IgD-negative memory B cell (primary cell): ENCODE measurements at places on chromosomes 7 and 10. TPM values are rescaled to one million over a fixed set of nuclear protein-coding genes. Genes with fewer than 3 reads are reported as not detected.

The EPHA1 gene
- polyA plus RNA-seq, result 0.80 TPM

The PILRA gene
- polyA plus RNA-seq, result 2.3 TPM

The ZSWIM8 gene
- 15.2 TPM for polyA plus RNA-seq

The GPR22 gene
- not detected for polyA plus RNA-seq

The PRKAR1B gene
- polyA plus RNA-seq, result 4.6 TPM

The CAMK2B gene
- polyA plus RNA-seq, result not detected

The SEMA3A gene
- polyA plus RNA-seq, result 0.08 TPM

The ADCYAP1R1 gene
- not detected for polyA plus RNA-seq

The MUC12 gene
- not detected for polyA plus RNA-seq

The CALCR gene
- not detected for polyA plus RNA-seq

The GPR15LG gene
- polyA plus RNA-seq, result not detected

The NOC3L gene
- polyA plus RNA-seq, result 27.3 TPM

The OLAH gene
- not detected for polyA plus RNA-seq

The ARHGEF35 gene
- polyA plus RNA-seq, result 0.86 TPM

The PAPOLB gene
- not detected for polyA plus RNA-seq

The ADAM22 gene
- polyA plus RNA-seq, result 0.23 TPM

The COX15 gene
- 41.7 TPM for polyA plus RNA-seq

The SUGCT gene
- 1.3 TPM for polyA plus RNA-seq

The CLRN3 gene
- polyA plus RNA-seq, result not detected

The TEX36 gene
- polyA plus RNA-seq, result not detected

The TMUB1 gene
- polyA plus RNA-seq, result 72.6 TPM

The CCDC7 gene
- 3.9 TPM for polyA plus RNA-seq

The RET gene
- 0.05 TPM for polyA plus RNA-seq

The GNGT1 gene
- polyA plus RNA-seq, result not detected

The TMEM270 gene
- polyA plus RNA-seq, result not detected

The GPR85 gene
- polyA plus RNA-seq, result not detected

The ZNF485 gene
- 4.2 TPM for polyA plus RNA-seq

The HOXA10 gene
- 0.70 TPM for polyA plus RNA-seq

The ANKRD2 gene
- polyA plus RNA-seq, result not detected

The CYP2C9 gene
- polyA plus RNA-seq, result not detected

The CNTNAP2 gene
- 47.3 TPM for polyA plus RNA-seq

The ZCWPW1 gene
- 12.1 TPM for polyA plus RNA-seq

The NEUROG3 gene
- not detected for polyA plus RNA-seq

The SFXN3 gene
- 7.4 TPM for polyA plus RNA-seq

The SLC29A4 gene
- polyA plus RNA-seq, result not detected

The GNA12 gene
- polyA plus RNA-seq, result 16.4 TPM

The ZNF736 gene
- 4.6 TPM for polyA plus RNA-seq

The MRLN gene
- polyA plus RNA-seq, result not detected

The FFAR4 gene
- not detected for polyA plus RNA-seq

The VWA2 gene
- polyA plus RNA-seq, result not detected

The SOSTDC1 gene
- polyA plus RNA-seq, result not detected

The OR2A12 gene
- not detected for polyA plus RNA-seq

The TRIM50 gene
- polyA plus RNA-seq, result not detected

The NANOS1 gene
- not detected for polyA plus RNA-seq

The CXCL12 gene
- polyA plus RNA-seq, result not detected

The CYP2W1 gene
- polyA plus RNA-seq, result not detected

The CALY gene
- not detected for polyA plus RNA-seq

The CHCHD2 gene
- 530 TPM for polyA plus RNA-seq

The GPR37 gene
- not detected for polyA plus RNA-seq

The HOXA6 gene
- polyA plus RNA-seq, result 0.39 TPM

The CCL24 gene
- polyA plus RNA-seq, result not detected

The NUPR2 gene
- polyA plus RNA-seq, result not detected
